Stimulated activated naive CD8-positive, alpha-beta T cell treated with anti-CD3 and anti-CD28 coated beads, Interleukin-15, Interleukin-2, amounts not matched to agents 100 U/mL and 50 U/mL, for 24 hours (primary cell): ENCODE measurements at places on chromosomes 7 and 10.

GRCh38 chr10:113704637-113705343 lies 25.1 kb downstream of the CASP7 start:
- DNase-seq = peak; percentile 25

- no peak for DNase-seq
These were observed 41.1 kb downstream of the BLVRA start for GRCh38 chr7:43799605-43800004.

DNA sequence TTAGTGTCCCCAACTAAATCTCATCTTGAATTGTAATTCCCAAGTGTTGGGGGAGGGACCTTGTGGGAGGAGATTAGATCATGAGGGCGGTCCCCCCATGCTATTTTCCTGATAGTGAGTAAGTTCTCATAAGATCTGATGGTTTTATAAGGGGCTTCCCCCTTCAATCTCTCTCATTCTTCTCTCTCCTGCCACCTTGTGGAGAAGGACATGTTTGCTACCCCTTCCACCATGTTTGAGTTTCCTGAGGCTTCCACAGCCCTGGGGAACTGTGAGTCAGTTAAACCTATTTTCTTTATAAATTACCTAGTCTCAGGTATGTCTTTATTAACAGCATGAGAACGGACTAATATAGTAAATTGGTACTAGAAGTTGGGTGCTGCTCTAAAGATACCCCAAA lies 365.6 kb downstream of the ANKRD7 start:
- peak; percentile 8 for DNase-seq

DNA sequence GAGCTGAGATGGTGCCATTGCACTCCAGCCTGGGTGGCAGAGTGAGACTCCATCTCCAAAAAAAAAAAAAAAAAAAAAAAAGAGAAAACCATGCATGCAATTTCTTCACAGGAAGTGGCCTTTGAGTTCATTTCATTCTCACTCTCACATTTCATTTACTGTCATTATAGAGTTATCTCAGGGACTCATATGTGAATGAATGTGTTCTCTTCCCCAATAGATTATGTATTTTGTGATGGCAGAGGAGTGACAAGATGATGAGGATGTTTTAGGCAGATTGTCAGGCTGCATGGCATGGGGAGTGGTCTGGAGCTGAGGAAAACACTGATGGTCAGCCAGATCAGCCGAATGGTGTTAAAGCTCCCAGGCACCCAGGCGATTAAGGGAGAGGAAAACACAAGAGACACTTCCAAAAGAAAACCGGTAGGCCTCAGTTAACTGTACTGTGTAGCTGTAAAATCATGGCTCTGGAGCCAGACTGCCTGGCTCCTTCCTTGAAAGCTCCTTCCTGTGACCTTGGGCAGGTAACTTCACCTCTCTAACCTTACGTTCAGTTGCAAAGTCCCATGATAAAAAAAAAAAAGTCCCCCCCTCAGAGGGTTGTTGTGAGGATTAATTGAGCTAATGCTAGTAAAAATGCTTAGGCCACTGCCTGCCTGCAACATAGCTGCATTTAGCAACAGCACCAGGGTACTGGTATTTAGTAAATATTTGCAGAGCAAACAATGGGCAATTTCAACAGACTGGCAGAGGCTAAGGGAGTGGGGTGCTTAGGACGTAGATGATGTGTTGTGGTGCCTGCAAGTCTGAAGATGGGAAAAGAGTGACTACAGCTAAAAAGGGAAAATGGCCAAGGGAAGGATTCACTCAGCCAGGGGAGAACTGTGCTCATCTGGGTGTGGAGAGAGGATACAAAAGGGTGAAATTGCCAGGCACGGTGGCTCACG lies 6.9 kb downstream of the FRAT2 start:
- DNase-seq = no peak

- no peak for DNase-seq
These were observed 230.7 kb upstream of the FZD1 start for GRCh38 chr7:91033574-91033973.

- no peak for DNase-seq
These were observed 228.6 kb downstream of the ELFN1 start for GRCh38 chr7:1898628-1899185.

GRCh38 chr10:28242555-28243204 lies 60.2 kb downstream of the MPP7 start:
- no peak for DNase-seq

GRCh38 chr10:288316-289200 lies 153.3 kb downstream of the ZMYND11 start:
- DNase-seq = no peak

- DNase-seq = no peak
These were observed 10.8 kb upstream of the ETV1 start for GRCh38 chr7:14000247-14000646.

- no peak for DNase-seq
These were observed 42.1 kb upstream of the DNAAF5 start for GRCh38 chr7:684416-684815.

DNA sequence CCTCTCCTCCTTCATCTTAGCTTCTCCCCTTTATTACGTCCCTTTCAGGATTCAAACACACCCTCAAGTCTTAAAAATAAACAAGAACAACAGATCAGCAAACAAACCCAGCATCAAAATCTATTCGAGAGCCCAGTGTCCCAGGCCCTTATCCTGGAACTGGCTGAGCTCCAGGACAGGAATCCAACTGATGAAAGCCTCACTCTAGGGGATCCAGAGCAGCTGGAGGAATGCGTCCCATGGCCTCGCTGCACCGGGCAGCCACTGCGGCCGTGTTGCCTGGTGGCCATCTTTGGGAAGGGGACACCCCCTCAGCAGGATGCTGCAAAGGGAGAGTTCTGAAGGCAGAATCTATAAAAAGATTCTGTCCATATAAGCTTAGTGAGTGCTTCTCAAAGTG lies 156.5 kb upstream of the BMPER start:
- no peak for DNase-seq

DNA sequence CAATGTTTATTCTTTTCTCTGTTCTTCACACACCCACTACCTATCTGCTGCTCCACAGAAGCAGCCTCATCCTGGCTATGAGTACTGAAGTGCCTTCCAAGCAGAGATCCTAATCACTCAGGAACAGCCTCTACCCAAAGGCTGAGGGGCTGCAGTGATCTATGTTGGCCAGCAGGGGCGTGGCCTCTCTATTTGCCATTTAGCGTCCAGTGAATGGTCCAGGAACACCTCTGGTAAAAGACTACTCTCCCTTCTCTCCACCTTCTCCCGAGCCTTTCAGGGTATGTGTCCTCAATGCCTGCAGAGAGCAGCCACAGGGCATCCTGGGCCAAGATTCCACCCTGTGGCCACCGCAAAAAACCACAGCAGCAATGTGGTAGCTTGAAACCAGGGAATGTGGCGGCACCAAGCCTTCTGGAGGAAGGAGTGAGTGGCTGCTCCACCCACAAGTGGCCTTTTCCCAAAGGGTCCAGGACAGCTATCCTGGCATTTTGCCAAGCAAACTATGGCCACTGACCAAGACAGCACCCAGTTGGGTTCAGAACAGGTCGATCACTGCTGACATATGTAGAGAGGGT lies 70.9 kb downstream of the SYPL1 start:
- peak; percentile 53 for DNase-seq

DNA sequence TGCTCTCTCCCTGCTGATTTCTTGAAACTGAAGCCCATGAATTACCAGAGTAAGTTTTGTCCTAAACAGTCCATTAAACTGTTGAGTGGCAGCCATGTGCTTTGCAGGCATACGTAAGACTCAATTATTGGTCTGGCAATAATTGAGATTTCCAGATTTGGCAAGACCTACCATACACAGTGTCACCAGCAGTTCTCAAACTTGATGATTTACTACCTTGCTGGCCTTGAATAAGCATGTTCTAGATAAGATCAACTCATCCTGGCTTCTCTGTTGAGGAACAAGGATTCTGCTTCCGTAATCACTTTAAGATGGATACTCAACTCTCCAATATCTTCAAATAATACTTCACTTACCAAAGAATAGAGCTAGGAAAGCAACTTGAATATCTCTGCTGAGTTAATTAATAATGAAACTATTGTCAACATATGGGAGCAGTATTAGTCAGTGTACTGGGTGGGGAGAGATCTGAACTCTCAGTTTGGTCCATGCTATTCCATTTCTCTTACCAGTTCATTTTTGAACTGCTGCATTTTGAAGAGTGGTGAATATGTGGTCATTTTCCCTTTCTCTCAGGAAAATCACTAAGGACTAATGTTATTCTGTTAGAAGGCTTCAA lies 181.4 kb downstream of the IPMK start:
- DNase-seq = no peak

DNA sequence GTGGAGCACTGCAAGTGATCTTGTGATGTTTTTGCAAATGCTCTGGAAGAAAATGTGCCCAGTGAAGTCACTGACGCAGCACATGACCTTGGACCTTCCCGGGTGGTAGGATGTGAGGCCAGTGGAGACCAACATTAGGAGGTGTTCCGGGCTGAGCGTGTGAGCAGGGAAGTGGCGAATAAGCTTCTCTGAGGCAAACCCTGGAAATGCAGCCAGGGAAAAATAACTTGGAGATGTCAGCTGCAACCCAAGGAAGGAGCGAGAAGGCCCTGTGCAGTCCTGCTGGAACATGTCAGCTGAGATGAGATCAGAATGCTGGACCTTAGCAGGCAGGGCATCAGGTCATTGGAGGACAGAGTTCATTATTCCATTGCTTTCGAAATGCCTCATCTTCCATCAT lies 18.6 kb upstream of the SDK1 start:
- no peak for DNase-seq

DNA sequence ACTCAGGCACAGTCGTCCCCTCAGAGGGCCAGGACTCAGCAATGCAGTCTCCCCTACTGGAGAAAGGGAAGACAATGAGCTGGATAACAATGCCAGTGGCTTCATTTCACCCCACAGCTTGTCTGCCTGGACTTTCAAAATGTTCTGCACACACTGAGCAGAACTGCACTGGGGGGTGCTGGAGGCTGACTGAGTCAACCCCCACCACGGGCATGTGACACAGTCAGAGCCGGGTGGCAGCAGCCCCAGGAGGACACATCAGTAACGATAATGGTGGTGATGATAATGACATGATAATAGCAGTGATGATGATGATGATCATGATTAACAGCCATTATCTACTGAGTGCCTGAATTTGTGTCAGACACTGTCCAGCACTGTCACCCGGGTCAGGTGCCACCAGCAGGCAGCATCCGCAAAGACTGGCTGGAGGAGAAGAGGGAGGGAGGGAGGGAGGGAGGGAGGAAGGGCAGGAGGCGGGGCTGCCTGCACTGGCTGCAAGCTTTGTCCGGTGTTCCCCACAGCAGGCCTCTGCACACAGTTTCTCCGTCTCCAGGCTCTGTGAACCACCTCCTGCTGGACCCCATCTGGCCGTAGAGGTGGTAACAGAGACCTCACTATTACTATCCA lies 67.4 kb downstream of the PLXNA4 start:
- no peak for DNase-seq

DNA sequence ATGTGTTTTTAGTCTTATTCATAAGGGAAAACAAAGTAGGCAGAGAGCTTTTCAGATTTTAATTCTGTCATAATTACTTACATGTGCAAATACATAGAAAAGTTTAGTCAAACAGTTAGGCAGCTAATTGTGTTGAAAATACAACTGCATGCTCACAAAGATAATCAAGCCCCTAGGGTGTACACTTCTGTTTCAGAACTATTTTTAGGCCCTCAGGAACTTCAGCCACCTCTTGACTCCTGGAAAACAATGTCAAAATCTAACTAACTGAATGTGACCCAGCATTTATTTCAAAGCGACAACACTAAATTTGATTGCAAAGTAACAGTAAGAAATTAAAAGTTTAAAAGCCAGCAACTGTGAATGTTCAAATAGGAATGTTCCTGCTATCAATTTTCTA lies 599.0 kb upstream of the LRRTM3 start:
- no peak for DNase-seq

GRCh38 chr7:127581716-127582115 lies 3.7 kb downstream of the GCC1 start:
- DNase-seq = no peak

DNA sequence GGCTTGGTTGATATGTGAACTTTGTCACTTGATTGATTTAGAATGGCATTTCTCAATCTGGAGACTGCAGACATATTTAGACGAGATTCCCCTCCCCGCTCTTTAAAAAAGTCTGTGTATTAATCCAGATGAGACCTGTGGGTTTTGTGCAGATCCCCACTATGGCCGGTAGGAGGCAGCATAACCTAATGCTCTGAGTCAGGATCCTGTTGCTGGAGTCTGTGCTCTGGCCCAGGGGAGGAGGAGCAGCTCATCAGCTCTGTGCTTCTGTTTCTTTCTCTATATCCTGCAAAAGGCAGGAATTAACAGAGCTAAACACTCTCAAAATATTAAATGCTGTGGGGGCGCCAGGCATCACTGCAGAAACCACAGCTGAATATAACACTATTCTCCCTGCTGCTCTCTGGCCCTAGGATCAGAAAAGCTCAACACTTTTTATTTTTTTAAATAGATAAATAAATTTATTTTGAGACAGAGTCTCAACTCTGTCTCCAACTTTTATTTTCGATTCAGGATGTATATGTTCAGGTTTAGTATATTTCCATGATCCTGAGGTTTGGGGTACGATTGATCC lies 23.9 kb upstream of the SEPHS1 start:
- peak; percentile 33 for DNase-seq

- DNase-seq = no peak
These were observed 58.7 kb downstream of the DNAJC1 start for GRCh38 chr10:21944727-21945386.

GRCh38 chr10:127291329-127291728 lies 94.9 kb upstream of the INSYN2A start:
- no peak for DNase-seq

GRCh38 chr7:21071561-21072501 lies 285.1 kb upstream of the SP8 start:
- no peak for DNase-seq

- DNase-seq = no peak
These were observed 218.3 kb downstream of the JAZF1 start for GRCh38 chr7:27962273-27962672.

DNA sequence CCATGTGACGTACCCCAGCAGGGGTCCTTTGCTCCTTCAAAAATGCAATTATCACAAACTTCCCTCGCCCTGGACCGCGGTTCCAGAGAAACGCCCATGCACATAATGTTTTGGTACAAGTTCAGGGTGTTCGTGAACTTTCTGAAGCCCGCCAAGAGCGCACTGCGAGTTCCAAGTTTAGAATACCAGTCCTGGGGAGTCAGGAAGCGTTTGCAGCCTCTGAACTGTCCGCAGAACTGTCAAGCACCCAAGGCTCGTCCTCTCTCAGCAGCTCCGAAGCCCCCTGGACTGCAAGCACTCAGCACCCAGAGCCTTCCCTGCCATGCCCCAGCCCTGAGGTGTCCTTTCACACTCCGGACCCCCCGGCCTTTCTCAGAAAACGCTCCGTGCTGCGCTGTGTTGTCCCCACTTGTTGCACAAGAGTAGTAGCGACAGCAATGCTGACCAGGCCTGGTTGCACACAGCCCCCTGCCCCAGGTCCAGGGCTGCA lies 30.3 kb downstream of the CALML3 start:
- DNase-seq = no peak
